ENCODE measurements at places on chromosomes 2 and 18.

GRCh38 chr2:194253528-194254259, 1403.3 kb upstream of the SLC39A10 start:
- no peak for DNase-seq

DNA sequence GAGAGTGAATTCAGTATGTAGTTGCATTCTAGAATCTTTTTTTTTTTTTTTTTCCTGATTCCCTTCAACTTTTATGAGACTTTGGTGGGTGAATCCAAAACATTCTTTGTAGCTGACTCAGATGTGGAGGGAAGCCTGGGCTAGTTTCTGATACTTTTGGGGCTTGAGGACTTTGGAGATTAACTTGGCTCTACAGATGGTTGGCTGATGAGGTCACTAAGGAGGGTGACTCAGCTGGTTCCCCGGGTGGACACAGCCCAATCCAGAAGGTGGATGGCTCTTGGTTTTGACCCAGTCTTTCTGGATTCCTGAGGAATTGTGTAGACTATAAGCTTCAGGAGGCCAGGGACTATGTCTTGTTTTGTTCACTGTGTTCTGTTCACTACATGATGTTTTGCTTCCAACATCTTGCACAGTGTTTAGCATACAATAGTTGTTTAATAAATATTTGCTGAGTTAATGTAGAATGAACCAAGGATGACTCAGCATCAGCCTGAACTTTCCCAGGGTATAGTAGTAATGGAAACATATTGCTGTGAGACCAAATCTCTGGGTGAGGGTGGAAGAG, 30.5 kb downstream of the LAMA3 start:
- no peak for DNase-seq

DNA sequence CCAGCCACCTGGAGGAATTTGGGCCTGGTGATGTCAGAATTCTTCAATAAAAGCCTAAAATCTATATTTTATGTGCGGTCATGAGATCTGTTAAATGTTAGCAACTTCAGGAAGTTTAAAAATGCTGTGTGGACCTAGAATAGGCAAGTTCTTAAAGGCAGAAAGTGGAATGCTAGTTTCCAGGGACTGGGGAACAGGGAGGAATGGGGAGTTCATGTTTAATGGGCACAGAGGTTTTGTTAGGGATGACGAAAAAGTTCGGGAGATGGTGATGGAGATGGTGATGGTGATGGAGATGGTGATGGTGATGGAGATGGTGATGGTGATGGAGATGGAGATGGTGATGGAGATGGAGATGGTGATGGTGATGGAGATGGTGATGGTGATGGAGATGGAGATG, 9.2 kb downstream of the TYMS start:
- no peak for DNase-seq

GRCh38 chr18:37636831-37637477, 71.4 kb upstream of the CELF4 start:
- peak; percentile 14 for DNase-seq

DNA sequence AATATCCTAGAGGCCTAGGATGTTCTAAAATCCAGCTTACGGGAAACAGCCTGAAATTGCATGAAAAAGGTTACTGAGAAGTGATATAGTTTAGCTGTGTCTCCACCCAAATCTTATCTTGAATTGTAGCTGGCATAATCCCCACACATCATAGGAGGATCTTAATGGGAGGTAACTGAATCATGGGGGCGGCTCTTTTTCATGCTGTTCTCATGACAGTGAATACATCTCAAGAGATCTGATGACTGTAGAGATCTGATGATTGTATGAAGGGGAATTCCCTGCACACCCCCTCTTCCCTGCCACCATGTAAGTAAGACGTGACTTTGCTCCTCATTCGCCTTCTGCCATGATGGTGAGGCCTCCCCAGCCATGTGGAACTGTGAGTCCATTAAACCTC, 385.6 kb upstream of the ID2 start:
- no peak for DNase-seq

DNA sequence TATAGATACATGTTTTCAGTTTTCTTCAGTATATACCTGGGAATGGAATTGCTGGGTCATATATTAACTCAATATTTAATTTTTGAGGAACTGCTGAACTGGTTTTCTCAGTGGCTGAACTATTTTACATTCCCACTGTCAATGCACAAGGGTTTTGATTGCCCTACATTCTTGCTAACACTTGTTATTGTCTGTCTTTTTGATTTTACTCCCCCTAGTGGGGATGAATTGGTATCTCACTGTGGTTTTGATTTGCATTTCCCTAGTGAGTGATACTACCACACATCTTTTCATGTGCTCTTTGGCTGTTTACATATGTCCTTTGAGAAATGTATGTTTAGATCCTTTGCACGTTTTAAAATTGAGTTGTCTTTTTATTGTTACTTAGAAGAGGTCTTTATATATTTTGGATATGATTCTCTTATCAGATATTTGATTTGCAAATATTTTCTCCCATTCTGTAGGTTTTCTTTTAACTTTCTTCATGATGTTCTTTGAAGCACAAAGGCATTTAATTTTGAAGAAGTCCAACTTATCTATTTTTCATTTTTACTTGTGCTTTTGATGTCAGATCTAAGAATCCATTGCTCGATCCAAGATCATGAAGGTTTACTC, 36.2 kb downstream of the ASB1 start:
- no peak for DNase-seq

DNA sequence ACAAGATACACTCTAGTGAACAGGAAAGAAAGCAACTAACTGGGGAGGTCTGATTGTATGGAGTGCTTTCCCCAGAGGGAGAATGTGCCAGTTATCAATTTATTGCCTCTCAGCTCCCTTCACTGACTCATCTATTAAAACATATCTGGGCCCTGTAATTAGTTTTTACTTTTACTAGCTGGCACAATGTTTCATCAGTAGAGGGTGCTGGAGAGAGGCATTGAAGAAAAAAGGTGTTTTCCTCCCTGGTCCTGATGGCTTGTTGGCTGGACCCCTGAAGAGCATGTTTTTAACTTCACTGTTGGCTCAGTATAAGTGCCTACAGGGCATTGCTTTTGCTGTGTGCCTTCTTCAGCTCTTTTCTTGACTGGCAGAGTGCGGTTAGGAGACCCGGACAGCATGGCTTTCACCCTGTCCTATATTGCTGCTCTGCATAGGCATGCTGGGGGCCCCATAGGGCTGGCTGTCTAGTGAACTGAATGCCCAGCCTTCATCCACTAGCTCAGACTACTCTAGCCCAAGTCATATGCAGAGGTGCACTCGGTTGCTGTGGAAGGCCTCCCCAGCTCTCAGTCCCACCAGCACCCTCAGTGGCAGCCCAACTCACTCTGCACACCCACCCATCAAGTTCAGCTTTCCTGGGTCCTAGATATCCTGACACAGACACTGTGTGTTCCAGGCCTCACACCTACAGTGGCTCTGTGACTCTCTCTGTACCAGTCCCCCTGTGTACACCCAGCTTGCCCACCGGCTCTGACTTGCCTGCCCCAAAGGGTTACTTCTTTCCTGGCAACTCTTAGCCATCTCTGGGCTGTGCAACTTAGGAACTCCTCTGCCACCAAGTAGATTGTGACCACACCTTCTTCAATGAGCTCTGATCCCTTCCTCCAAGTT, 62.3 kb upstream of the ACYP2 start:
- DNase-seq, result no peak

GRCh38 chr2:167834707-167835106, 412.7 kb downstream of the STK39 start:
- no peak for DNase-seq

GRCh38 chr2:128092656-128093055, 1.7 kb downstream of the UGGT1 start:
- DNase-seq, result no peak

- DNase-seq, result no peak
Observed at GRCh38 chr2:127597046-127597983, 48.6 kb upstream of the GPR17 start.

DNA sequence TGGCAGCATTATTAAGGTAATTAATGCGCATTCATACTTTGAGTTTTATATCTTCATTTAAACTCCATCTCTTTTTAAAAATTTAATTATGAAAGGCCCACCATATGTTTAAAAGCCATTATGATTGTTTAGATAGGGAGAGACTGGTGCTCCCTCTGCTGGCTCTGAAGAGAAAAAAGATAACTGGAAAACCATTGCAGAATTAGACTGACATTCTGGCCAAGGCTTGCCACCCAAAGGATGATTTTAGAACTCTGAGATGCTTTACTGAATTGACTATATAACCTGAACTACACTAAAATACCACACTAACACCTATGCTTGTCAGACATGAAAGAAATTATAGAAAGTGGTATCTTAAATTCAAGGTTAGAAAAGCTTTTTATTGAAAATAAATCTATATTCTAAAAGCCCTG, 127.6 kb upstream of the SPOPL start:
- no peak for DNase-seq

GRCh38 chr2:239259603-239260298, 141.1 kb downstream of the HDAC4 start:
- peak; percentile 49 for DNase-seq

- no peak for DNase-seq
Observed at GRCh38 chr2:98412751-98413458, 31.8 kb upstream of the INPP4A start.

GRCh38 chr2:237765875-237766274, 32.7 kb upstream of the RBM44 start:
- DNase-seq, result no peak

DNA sequence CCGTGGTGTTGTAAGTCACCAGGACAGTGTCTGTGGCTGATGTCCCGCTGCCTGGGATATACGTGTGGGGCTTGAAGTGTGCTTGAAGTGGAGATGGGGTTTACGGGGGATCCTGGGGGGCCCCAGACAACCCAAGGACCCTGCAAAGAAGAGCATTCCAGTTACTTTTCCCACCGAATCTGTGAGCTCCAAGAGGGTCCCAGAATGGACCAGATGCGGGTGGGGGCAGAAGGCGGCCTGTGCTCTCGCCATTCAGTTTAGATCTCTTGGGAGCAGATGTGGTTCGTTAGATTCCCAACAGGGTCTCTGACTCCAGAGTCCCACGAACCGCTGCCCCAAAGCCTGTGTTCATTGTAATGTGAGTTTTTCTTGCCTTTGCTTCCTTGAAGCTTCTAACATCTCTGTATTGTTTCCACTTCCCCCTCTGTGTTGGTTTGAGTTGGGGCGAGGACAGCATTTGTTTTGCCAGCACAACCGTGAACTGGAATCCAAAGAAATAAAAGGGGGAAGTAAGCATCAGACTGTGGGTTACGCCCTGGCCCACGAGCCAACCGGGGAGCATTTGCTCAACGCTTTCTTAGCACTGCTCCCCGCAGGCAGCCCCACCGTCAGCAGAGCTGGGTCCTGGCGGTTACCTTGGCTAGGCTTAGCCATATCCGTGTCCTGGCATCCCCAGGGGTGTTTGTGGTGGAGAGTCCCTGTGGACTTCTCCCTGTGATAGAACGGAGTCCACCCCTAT, 92.1 kb downstream of the SH3BP4 start:
- no peak for DNase-seq

GRCh38 chr2:236932831-236933361, 152.8 kb upstream of the COPS8 start:
- DNase-seq, result peak; percentile 65

DNA sequence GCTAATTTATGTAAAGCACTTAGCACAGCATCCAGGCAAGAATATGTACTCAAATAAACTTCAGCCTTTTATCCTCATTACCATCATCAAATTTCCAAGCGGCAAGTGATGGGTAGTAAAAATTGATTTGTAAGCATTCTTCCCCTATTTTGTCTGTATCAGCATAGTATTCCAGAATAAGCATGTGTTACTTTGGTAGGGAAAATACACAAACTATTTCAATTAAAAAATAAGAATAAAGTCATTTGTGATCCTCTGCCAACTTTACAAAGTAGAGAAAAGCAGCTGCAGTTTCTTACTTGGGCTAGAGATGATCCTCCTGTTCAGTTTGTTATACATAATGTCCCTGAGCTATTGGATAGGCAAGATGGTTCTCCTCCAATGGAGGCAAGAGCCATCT, 493.2 kb downstream of the ZEB2 start:
- no peak for DNase-seq

DNA sequence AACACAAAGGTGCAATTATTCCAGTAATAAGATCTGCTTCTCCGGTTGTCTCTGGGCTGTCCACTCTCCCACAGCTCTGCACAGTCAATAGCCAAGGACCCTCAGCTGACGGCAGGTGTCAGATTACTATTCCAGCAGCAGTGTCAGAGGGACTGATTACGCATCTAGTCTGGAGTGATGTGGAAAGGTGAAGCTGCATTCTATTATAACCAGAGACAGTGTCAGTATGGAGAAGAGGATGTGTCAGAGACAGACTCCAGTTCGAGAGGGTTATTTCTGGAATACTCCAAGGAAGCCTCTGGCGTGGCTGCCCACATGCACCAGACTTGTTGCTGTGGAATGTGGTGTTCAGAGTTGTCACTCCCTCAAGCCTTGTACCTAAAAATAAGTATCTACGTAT, 163.6 kb upstream of the TMEM200C start:
- no peak for DNase-seq

DNA sequence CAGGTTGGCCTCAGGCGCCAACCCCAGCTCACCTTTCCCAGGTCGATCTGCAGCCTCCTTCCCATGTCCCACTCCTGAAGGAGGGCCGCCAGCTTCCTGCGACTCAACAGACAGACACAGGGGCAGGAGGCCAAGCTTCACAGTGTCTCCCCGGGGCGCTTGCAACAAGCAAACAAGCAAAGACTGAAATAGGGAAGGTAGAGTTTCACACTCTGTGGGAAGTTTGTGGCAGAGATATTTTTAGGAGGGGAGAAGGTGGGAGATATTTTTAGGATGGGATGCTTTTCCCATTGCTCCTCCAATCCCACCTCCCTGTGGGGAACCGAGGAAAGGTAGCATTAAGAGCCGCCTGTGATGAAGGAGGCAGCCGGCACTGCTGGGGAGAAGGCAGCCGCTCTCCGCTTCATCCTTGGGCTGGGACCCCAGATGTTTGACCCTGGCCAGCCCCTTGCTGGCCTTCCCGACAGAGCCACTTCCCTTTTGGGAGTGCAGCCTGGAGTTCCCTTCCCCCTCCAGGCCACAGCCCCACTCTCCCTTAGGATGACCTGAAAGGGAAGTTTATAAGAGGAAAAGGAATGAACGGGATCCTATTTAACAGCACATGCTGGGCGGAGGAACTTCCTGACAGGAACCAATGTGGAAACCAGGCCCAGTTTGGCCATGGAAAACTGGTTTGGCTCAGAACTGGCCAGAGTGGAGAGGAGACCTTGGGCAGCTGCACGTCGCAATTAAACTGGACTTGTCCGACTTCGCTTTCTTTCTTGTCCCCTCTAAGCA, 142.2 kb upstream of the SMAD2 start:
- no peak for DNase-seq

GRCh38 chr2:30862054-30862651, 54.9 kb upstream of the CAPN13 start:
- no peak for DNase-seq

DNA sequence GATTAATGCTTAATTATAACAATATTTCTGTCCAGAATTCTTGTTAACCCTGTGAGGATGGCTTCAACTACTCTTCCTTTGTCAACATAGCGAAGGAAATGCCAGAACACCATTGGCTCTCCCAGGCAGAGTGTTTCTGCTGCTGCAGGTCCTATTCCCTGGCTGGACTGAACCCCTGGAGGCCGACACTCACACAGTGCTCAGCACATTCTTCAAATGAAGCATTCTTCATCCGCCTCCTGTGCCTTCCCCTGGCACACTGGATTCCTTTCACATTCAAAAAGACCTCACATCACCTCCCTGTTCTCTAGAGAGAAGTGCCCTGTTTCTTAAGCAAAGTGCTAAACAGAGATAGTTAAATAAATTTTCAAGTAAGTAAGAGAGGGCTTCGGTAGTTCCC, 187.3 kb upstream of the MSH6 start:
- no peak for DNase-seq

Measured in left forelimb (tissue), 1 donor.